Ovary (tissue), 10 donors: ENCODE measurements at places on chromosomes 6 and 20.

GRCh38 chr6:56227071-56227879, 20.1 kb downstream of the COL21A1 start:
- no peak for DNase-seq

DNA sequence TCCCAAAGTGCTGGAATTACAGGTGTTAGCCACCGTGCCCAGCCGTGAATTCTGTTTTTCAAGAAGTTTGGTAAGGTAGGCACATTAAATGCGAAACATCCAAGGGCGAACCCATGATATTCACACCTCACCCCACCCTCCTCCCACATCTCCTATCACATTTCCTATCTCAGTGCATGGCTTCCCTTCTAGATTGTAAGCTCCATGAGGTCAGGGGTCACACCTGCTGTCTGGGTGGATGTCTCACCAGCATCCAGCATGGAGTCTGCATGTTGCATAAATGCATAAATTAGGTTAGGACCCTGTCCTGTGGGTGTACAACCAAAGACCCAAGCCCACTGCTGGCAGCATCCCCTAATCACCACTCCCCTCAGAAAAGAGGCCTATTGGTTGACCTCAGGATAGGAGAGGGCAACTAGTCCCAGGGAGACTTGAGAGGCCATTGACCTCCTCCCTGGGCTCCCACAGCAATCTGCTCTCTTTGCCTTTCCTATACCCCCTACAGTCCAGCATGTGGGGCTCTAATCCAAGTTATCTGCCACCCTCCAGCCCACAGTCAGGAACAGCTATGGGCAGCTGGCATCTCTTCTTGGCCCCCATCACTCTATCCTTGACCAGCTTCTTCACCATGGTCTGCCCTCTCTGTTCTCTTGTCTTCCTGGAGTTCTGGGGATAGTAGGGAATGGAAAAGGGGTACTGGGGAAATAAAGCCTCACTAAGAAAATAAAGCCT, 4.2 kb downstream of the PRRT1 start:
- DNase-seq: no peak

- DNase-seq: no peak
Observed at GRCh38 chr6:44837255-44837654, 449.7 kb downstream of the CDC5L start.

DNA sequence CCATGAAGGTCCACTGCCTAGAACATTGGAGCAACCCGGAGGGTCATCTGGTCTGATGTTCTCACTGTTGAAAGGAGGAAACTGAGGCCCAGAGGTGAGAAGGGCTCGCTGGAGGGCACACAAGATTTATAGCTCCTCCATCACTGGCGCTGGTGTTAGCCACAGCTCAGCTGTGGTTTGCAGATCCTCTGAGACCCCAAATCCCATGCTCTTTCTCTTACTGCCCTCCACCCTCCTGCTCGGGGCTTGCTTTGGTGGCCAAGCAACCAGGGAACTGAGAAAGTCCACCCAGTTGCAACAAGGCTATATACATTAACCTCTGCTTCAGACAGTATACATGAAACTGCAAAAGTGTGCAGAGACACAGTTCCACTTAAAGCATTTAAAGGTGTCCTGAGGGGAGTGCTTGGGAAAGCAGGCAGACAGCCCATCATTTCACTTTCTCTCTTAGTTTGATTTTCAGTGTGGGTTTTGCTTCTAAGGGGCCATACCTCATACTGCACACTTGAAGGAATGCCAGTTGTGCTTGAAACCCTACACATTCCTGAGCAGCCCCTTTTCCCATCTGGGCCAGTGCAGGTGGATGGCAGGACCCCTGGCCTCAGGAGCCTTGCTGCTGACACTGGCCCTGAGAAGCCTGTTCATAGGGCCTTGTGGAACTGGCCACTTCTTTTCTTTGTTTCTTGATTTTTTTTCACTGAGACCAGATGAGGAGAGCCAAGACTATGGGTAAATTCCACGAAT, 347.6 kb downstream of the CDC5L start:
- no peak for DNase-seq

GRCh38 chr6:134721060-134721405, 228.9 kb downstream of the ALDH8A1 start:
- DNase-seq: no peak

DNA sequence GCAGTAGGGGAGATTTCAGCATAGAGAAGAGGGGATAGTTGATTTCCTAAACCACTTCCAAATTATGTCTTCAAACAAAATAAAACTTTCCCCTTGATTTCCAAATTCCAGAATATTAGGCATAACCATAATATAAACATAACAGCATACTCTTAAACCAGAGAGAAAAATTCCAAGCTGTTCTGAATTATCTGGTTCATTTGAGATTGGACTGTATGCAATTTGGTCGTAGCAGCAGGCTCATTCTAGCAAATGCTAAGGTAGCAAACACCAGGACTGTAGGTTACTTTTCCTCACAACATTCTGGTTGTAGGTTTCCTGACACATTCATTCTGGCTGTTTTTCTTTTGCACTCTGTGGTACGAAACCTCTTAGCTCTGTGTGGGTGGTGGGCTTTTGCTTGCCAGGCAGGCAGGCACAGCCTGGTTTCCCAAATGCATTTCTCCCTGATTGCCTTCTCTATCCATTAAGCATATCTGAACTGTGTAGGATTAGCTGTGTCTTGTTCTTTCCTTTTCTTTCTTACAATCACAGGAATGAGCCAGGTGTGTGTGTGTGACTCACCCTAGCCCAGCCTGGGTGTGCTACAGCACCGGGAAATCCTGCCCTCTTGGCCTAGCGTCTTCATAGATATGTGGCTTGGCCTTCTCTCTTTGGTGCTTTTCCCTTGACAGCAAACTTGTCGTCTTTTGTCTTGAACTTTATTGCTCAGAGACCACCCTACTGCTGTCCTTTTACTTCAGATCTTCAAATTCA, 77.1 kb downstream of the JARID2 start:
- no peak for DNase-seq

GRCh38 chr6:62707156-62707555, 421.1 kb upstream of the KHDRBS2 start:
- DNase-seq: no peak

DNA sequence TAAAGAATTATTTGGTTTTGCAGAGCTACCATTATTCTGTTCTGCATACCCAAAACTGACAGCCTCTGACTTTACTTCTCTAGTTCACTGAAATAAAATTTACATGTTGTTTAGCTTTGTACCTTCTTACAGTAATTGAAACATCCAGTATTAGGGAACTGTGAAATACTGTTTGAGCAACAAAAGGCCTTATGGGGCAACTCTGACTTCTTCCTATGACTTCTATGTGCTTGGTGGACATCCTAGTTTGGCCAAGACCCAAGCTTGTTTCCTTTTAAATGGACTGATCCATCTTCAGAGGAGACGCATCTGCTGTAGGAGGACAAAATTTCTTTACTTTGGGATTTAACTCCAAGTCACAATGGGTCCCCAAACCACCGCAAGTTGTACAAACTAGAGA, 44.7 kb downstream of the NR2E1 start:
- no peak for DNase-seq
